ENCODE measurements at places on chromosomes 16 and 17.

DNA sequence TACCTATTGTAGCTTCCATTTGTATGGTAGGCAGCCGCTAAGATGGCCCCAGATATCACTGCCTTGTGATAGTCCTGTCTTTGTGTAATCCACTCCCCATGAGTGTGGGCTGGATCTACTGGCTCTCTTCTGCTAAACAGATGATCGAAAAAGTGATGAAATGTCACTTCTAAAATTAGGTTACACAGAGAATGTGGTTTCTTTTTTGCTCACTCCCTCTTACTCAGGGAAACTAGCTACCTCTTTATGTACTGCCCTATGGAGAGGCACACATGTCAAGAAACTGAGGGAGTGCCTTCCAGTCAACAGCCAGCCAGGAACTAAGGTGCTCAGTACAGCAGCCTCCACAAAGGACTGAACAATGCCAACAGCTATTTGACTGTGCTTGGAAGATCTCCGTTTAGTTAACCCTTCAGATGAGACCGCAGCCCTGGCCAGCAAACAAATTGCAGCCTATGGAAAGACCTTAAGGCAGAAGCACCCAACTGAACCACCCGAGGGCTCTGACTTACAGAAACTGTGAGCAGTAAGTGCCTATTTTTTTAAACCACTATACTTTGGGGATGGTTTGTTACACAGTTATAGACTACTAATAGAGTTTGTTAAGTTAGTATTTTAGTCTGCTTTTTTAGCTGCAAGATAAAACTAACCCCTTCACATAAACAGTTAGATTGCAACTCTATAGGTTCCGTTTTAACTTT is 113.2 kb upstream of the MAF start:
- no peak for DNase-seq

- no peak for DNase-seq
Measured at GRCh38 chr17:79696610-79696982, 34.1 kb upstream of the ENPP7 start.

- no peak for DNase-seq
Measured at GRCh38 chr17:67281053-67281452, 36.1 kb upstream of the HELZ start.

DNA sequence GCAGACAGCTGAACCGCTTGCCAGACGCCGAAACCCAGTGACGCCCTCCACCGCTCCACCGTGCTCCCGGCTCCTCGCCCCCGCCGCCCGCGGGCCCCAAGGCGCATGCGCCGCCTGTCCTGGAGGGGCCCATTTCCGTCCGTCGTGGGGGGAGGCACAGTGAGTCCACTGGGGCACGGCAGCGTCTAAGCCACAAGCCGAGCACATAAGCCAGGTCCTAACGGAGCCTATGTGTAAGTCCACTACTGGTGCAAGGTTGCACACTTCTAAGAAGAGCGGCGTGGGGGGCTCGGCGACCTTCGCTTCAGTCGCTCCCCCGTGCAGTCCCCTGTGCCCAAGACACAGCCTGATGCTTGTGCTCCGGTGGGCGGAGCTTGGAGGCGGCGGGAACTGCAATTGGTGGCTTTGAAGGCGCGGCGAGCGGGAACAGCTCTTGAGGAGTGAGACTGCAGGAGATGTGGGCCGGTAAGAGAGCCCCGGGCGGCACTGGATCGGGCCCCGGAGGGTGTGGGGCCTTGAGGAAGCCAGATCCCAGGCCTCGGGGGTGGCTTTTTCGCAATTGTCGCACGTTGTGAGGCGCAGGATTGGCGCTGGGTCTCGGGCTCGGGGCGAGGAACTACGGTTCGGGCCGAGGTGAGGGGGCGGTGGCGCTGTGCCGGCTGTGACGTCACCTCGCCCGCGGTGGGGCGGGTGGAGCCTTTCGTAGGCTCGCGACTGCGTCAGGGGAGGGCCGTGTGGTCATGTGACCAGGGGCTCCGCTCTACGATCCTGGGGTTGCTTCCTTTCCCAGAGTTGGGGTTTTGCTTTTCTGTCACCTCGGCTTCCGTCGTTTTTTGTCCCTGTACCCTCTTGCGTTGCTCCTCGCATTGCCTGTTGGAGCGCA is at the start of the genes CENPN and CMC2:
TSS of gene CENPN (plus strand) at position 402 of the 883 bp plus-strand sequence. CDS start 4,726 bp downstream, outside the sequence.
TSS of gene CMC2 (minus strand) at position 73 of the 883 bp plus-strand sequence. CDS start 9,491 bp downstream, outside the sequence.
- DNase-seq: peak; percentile 98

DNA sequence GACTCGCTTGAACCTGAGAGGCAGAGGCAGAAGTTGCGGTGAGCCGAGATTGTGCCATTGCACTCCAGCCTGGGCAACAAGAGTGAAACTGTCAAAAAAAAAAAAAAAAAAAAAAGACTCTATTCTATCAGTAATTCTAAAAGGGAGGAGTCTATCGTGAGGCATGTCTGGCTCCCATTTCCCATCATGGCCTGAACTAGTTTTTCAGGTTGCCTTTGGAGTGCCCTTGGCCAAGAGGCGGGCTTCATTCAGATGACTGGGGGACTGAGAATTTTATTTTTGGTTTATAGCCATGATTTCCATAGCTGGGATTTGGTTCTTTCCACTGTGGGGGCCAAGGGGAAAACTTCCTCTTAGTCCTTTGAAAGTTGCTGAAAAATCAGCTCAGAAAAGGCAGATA is 3.5 kb upstream of the SNX29 start:
- DNase-seq: no peak

All from T-cell (primary cell).